Cerebellar nuclear complex (tissue), 1 donor: ENCODE measurements at places on chromosomes 6 and 20.

DNA sequence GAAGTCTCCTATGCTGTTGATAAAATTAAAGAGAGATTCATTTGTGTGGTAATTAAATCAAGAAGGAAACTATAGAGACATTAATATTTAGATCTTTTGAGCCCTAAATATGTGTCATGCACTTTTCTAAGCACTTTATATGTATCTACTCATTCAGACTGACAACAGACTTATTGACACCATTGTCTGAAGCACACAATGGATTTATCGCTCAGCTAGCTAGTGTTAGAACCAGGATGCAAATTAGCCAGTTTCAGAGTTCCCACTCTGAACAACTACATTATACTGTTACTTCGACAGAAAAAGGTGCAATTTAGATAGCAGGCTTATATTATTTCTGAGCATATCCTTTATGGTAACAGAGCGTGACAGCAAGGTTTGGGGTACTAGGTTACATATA lies 27.7 kb upstream of the KIAA0408 start:
- no peak for DNase-seq

DNA sequence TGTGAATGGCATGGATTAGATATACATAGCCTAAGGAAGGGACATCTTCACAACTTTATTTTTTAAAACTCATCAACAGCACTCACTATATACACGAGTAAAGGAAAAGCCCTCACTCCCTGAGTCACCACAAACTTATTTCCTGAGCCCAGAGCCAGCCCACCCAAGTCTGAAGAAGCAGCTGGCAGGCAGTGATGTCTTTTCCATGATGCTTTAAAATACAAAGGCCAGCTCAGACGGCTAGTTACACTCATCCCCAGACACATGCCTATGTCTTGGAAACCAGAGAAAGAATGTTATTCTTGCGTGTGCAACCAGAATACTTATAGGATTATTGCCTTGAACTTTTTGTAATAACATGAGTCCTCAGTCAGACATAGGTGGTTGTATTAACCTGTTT lies 114.4 kb downstream of the ADGRG6 start:
- no peak for DNase-seq

DNA sequence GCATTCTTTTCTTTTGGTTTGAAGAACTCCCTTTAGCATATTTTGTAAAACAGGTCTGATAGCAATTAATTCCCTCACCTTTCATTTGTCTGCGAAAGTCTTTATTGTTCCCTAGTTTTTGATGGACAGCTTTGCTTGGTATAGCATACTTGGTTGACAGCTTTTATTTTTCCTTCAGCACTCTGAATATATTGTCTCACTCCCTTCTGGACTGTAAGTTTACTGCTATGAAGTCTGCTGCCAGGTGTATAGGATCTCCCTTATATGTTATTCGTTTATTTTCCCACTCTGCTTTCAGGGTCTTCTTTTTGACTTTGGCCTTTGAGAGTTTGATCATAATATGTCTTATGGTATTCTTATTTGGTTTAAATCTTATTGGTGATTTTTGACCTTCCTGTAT lies 47.7 kb upstream of the SNAP91 start:
- no peak for DNase-seq

DNA sequence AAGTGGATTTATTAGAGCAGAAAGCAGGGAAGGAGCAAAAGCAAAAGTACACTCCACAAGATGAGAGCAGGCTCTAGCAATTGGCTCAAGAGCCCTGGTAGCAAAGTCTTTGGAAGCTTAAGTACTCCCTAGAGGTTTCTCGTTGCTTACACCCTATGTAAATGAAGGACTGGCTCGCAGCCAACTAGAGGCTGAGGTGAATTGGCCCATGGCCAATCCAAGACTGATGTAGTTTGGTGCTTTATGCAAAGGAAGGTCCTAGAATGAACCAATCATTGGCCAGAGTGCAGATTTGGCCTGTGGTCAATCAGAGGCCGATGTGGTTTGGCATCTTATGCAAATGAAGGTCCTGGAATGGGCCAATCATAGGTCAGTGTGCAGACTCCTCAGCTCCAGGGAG lies 191.3 kb upstream of the ARID1B start:
- DNase-seq, result no peak

DNA sequence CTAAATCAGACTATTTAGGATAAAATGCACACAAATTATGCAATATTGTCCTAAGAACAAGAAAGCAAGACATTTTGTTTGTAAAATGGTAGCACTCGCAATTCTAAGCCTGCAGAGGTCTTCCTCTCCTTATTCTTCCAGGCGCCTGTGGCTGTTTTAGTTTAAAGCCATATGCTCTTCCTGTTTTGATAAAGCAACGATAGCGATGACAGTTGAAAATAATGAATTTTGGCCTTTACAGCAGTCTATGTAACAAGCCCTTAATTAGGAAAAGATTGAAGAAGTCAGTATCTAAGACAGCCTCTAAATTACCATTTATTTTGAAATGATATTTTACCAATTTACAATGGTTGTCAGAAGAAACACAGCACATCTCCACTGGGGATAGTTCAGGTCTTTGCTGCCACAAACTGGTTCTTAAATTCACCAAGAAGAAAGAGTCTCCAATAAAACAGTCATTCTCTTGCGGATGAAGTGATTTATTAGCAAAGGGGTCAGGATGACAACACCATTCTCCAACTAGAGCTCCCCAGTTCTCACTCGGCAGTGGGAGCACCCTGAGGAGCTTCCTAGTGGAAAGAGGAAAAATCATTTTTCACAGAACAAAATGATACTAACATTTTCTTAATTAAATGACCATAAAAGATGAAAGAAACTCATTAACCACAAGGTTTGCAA lies 21.4 kb downstream of the UBE3D start:
- no peak for DNase-seq

GRCh38 chr6:100460650-100461204 lies 4.0 kb downstream of the SIM1 start:
- no peak for DNase-seq

- DNase-seq, result no peak
These were observed 185.5 kb downstream of the CDH4 start for GRCh38 chr20:61437280-61438206.
